ENCODE measurements at places on chromosomes 5 and 9.

DNA sequence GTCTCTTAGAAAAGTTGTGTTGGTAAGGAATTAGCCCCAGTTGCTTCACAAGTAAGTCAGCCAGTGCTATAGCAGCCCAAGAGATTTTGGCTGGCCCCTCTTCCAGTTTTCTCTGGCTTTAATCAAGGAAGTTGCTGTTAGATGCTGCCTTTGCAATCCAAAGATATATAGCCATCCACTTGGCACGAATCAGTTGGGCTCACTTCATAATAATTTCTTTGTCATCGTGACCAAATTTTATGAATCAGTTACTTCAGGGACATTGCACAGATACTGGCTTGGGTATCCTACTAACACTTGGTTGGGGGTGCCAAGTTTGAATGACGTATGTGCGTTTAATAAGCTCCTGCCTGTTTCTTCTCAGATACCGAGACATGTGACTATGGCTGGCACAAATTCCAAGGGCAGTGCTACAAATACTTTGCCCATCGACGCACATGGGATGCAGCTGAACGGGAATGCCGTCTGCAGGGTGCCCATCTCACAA lies 81.5 kb downstream of the VCAN start:
- no peak for DNase-seq

- DNase-seq, result no peak
Observed at GRCh38 chr5:153437251-153437650, 53.2 kb upstream of the GRIA1 start.

GRCh38 chr9:115855458-115856133 lies 298.0 kb upstream of the PAPPA start:
- no peak for DNase-seq

GRCh38 chr5:141878186-141878710 lies at the start of gene PCDH1:
PCDH1 (minus strand) TSS chr5:141878410; CDS start chr5:141878262, 148 bp downstream.
- peak; percentile 33 for DNase-seq

DNA sequence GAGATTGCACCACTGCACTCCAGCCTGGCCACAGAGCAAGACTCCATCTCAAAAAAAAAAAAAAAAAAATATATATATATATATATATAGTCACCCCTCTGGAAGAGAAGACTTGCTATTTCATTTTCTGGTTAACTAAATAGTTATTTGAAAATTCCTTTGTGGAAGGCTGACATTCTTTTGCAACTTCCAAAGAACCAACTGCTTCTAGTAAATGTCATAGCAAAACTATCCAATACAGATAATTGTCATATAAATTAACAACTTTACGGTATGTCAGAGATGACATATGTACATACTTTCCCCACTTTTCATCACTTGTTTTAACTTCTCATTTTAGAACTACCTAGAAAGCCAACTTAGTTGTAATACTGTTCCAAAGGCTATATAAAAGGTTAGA lies 50.9 kb downstream of the PRUNE2 start:
- DNase-seq, result no peak

- DNase-seq, result peak; percentile 55
Observed at GRCh38 chr9:37410969-37411785, 11.3 kb upstream of the GRHPR start.

GRCh38 chr9:110351009-110351467 lies 13.4 kb upstream of the TXNDC8 start:
- DNase-seq, result no peak

DNA sequence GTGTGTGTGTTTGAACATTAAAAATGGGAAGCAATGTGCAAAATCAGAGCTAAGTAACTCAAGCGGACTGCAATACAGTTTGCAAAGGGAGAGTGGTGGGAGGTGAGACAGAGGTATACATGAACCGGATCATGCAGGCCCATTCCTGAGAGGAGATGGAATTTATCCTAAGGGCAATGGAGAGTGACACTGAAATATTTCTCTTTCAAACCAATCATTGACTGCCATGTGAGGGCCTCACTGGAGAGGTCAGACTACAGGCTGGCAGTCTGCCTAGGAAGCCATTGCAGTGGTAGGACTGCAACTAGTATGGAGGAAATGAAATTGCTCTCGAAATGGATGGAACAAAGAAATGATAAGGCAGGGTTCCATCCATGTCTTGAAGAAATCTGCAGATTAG lies 34.8 kb downstream of the TNFSF15 start:
- DNase-seq, result no peak

DNA sequence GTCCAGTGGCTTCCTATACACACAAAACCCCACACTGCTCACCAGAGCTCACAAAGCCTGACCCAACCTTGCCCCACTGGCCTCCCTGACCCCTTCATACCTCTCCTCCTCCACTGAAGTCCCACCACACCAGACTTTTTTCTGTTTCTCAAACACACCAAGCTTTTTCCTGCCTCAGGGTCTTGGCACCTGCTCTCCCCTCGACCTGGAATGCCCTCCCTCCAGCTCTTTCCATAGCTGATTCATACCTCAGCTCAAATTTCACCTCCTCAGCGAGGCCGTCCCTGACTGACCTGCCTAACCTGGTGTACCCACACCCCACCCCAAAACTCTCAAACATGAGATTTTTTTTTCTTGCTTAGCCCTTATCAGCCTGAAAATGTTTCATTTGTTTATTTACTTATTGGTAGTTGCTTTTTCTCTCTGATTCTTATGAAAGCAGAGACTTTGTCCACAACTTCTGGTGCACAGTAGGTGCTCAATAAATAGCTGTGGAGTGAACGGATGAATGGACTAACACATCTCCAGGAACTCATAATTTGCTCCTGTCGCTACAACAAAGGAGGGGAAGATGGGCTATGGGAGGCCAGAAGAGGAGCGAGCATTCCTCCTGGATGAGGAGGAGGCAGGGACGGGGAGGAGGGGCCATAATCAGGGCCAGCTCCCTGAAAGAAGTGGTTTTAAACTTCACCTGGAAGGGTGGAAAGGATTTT lies 84.3 kb downstream of the SH3TC2 start:
- no peak for DNase-seq

GRCh38 chr5:174532455-174533453 lies 191.6 kb upstream of the MSX2 start:
- peak; percentile 37 for DNase-seq

DNA sequence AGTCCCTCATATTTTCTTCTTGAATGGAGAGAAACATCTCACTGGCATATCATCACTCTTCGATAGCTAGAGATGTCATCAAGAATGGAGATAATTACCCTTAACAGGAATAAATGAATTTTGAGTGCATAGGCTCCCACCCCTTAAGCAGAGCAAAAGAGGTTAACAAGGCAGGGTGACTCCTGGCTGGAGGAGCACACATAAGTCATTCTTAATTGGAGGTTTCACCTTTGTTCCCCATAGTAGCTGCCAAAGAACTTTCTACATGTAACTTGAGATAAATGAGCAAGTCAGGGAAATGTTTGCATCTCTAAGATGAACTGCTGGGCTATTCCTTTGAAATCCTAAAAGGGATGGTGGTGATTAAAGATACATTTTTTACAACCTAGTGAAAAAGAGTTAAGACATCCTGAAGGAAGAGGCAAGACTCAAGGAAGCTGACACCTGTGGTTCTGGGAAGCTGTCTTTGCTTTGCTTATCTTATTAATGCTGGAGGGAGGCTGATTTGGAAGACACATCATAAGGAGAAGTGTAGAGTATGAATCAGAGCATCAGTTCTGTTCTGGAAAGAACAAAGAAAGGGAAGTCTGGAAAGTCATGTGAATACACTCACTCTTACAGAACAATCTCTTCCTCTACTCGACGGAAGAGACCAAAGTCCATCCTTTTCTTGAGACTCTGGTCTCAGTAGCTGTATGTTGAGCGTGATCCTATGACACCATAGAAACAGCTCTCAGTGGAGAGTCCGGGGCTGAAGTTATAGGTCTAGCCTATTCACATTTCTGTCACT lies 326.3 kb downstream of the OSTF1 start:
- no peak for DNase-seq

- peak; percentile 79 for DNase-seq
Observed at GRCh38 chr9:97398999-97399758, 12.7 kb upstream of the TDRD7 start.

- no peak for DNase-seq
Observed at GRCh38 chr5:75021219-75021618, 31.1 kb downstream of the GCNT4 start.

- DNase-seq, result no peak
Observed at GRCh38 chr5:115818821-115819220, 2.4 kb upstream of the CDO1 start.

GRCh38 chr5:105954341-105954740 lies 1716.4 kb downstream of the EFNA5 start:
- DNase-seq, result no peak

- DNase-seq, result peak; percentile 35
Observed at GRCh38 chr9:96420468-96421219, 2.5 kb upstream of the ZNF367 start.

DNA sequence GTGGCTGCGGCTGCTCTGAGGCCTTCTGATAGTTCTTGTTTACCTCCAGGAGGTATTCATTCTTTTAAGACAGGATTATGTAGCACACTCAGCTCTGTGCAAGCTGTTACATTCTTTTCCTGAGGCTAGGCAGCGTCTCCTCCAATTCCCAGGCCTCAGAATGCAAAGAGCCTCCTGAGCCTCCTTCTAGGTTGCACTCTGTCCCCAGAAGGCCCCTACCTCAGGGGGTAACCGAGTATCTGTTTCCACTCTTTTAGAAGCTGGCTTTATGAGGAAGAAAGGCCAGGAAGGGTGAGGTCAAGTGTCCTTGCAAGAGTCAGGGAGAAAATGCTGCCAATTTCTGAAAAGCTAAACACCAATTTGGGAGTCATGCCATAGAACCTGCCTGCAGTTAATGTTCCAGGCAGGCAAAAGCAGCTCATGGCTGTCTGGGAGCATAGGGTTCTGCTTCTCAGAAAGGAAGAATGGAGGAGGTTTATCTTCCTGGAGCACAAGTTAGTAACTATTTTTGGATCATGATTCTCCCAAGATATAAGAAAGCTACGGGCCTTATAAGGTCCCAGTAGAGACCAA lies 178.9 kb downstream of the SEMA6A start:
- DNase-seq, result no peak

GRCh38 chr9:135328485-135329417 lies 150.8 kb upstream of the PPP1R26 start:
- no peak for DNase-seq

DNA sequence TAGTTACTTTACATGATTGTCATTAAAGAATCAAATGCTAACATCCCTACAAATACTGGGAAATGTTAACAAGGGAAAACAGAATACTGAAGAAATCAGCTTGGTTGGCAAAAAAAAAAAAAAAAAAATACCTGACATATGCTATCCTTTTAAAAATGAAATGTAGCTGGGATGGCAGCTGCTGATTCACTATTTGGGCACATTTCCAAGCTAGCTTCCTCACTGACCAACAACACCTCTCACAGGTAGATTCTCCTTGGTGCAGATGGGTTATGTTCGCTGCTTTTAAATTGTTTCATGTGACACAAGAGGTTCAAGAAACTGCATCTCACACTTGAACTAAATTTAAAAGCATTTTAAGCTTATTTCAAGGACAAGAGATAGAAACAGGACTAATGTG lies 6.1 kb upstream of the PRUNE2 start:
- no peak for DNase-seq

GRCh38 chr5:173243831-173244305 lies 8.9 kb upstream of the NKX2-5 start:
- peak; percentile 24 for DNase-seq

- no peak for DNase-seq
Observed at GRCh38 chr5:142501890-142502289, 177.1 kb upstream of the SPRY4 start.

- DNase-seq, result no peak
Observed at GRCh38 chr9:72596451-72597180, 75.2 kb downstream of the TMC1 start.

DNA sequence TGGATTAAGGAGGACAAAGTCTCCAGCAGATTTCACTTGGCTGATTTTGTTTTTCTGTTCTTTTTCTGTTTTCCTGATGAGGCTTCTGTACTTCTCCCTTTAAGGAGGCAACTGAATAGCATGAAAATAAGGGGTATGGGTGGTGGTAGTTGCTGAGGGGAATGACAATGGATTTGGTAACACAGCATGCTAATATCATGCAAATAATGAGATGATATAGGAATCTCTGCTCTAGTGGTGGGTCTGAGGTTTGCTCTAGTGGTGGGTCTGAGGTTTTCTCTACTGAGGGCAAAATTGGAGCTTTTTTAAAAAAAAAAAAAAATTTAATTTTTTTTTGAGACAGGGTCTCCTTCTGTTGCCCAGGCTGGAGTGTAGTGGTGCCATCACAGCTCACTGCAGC lies 139.7 kb downstream of the C9orf152 start:
- DNase-seq, result no peak

DNA sequence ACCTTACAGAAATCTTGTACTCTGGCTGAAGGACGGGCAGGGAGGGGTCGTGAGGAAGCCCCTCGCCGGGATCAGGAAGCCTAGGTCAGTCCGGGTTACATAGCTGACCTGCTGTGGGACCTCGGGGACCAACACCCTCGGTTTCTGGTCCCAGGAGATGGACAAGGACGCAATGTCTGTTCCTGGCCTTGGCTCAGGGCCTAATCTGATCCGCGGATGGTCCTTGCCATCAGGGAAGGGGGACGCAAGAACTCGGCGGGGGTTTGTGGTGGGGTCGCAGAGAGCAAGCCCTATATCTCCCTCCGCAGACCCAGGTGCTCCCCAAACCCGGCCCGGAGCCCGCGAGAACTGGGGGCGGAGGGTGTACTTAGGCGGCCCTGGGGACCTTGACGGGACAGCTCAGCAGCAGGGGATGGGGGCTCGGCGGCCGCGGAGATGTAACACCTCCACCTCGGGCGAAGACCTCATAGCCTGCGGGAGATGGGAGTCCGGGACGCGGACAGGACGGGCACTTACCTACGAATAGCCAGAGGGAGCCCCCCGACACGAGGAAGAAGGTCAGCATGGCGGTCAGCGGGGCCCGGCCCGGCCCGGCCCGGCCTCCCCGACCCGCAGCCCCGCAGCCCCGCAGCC lies 353 bp downstream of the ACSL6 start:
- no peak for DNase-seq

DNA sequence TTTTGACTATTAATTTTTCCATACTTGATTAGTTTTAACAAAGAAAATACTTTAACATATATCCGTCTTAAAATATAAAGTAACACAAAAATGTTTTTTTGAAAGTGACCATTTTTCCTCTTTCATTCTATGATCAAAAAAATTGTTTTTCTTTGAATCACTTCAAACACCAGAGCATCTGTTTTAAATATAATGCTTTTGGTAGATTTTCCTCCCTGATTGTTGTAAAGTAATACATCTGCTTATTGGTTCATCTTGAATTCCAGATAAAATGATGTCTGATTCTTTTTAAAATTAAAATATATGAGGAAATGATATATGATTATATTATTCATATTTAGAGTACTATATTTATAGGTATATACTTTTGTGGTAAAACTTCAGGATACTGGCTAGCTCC lies 76.2 kb upstream of the LPAR1 start:
- no peak for DNase-seq

DNA sequence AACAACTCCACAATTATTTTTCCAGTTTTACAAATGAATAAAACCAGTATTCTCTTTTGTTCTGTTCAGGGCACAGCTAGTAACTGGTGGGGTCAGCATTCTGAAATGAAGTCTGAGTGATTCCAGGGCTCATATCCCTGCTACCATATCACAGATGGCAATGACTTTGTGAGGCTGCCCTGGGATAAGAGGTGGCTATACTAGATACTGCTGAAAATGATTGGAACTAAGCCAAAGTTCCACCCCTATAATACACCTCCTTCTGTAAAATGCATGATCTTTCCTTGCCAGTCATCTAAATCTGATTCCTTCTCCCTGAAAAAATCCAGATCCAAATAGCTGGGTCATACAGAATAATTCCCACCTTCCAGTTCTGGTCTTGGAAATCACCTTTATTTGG lies 14.4 kb downstream of the SLC25A51 start:
- no peak for DNase-seq

- no peak for DNase-seq
Observed at GRCh38 chr9:37007295-37007694, 26.8 kb downstream of the PAX5 start.
